Kidney epithelial cell (primary cell): ENCODE measurements at places on chromosomes 16 and 17.
A peak's percentile ranks its signal among the peaks of the same experiment; 100 is the strongest.

DNA sequence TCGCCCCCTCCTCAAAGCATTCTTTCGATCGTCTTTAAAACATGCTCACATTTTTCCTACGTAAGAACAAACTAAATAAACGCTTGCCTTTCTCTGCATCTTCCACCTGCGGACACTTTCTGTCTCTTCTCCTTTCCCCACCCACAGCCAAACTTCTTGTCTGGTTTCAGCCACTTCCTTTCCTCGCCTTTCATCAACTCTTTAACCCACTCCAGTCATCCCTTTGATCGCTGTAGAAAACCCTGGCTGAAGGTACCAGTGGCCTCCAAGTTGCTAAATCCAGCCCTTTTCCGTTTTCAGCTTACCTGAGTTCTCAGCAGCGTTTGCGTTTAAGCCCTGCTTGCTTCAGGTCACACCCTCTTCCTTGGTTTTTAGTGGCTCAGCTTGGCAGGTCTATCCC, 483 bp downstream of the RPA1 start:
- DNase-seq: no peak

GRCh38 chr16:81466356-81466980, 21.9 kb downstream of the CMIP start:
- DNase-seq: no peak

GRCh38 chr17:3507071-3507470, 31.3 kb downstream of the ASPA start:
- DNase-seq: no peak

- peak; percentile 61 for DNase-seq
Measured at GRCh38 chr17:40901981-40902474, 17.0 kb upstream of the KRT20 start.

- peak; percentile 34 for DNase-seq
Measured at GRCh38 chr17:73770115-73770848, 126.0 kb upstream of the SDK2 start.

DNA sequence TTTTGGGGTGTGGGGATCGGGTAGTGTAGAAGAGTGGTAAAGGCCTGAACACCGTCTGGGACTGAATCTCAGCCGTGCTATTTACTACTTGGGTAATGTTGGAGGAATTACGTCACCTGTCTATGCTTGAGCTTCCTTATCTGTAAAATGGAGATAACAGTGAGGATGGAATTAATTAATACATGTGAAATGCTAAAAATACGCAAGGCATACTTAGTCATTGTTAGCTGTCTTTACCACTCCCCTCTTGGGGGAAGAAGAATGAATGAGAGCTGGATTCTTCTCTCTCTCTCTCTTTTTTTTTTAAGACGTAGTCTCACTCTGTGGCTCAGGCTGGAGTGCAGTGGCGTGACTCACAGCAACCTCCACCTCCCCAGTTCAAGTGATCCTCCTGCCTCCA, 41.1 kb upstream of the TANGO6 start:
- DNase-seq: no peak

DNA sequence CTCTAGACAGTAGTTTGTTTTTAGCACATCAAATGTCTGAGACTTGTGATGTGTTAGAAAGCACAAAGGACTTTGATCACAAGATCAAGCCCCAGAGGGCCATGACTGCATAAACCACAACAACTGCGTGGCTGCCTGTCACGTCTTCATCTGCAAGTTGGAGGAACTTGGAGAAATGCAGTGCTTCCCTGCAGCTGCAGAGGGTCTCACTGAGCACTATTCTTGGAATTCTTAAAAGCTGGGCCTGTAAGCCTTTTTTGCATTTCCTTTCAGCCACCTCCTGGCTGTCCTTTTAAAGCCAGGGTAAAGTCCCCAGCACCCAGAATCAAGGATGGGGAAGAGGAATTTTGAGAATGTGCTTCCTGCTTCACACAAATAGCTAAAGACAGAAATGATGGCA, 431.3 kb downstream of the MAF start:
- DNase-seq: no peak

DNA sequence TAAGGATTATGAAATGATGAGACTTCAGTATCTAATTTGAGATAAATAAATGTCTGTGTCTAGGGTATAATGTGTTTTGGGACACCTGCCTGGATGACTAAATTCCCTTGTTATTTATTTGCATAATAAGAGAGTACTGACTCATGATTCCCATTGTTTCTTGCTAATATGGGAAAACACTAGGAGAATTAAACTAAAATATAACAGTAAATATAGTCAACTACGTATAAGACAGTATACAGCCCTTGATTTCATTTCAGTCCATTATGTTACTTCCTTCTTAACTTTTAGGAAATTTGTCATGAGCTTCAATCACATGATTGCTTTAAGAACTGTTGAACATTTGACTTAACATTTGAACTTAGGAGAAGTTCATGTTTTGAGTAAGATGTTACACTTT, 62.4 kb downstream of the VMP1 start:
- no peak for DNase-seq

DNA sequence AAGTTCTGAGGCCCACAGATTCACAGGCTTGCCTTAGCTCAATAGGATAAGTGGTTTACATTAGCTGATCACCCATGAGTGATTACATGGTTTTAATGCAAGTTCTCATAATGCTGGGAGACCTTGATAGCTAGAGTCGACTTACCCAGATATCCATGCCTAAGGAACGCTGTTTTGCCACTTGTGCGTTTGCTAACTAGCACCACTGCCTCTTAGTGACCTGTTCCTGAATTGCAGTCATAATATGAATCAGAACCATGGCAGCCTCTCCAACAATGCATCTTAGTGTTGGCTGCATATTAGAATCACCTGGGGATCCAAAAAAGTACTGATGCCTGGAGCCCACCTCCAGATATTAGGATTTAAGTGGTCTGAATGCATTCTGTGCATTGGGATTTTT, 251.1 kb upstream of the CDH5 start:
- no peak for DNase-seq

DNA sequence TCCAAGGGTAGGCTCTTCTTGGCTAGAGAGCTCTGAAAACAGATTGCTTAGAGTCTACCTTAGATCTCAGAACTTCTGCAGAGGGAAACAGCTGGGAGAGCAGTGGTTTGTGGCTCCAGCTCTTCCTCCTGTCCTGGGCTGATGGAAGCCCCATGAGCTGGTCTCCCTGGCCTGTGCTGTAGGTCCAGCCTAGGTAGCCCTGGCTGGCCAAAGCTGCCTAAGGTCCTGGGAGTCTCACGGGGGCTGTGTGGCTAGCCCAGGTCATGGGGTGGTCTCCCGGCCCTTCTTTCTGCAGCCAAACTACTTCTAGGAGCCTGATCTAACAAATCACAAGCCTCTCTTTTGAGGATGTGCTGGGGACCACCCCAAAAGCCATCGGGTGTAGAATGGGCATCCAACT, 75.7 kb downstream of the MPRIP start:
- DNase-seq: no peak

- no peak for DNase-seq
Measured at GRCh38 chr16:71676236-71676635, 48.3 kb downstream of the PHLPP2 start.

- no peak for DNase-seq
Measured at GRCh38 chr17:58254803-58255202, 16.4 kb downstream of the LPO start.

GRCh38 chr16:74049027-74049426, 247.6 kb upstream of the PSMD7 start:
- DNase-seq: no peak

DNA sequence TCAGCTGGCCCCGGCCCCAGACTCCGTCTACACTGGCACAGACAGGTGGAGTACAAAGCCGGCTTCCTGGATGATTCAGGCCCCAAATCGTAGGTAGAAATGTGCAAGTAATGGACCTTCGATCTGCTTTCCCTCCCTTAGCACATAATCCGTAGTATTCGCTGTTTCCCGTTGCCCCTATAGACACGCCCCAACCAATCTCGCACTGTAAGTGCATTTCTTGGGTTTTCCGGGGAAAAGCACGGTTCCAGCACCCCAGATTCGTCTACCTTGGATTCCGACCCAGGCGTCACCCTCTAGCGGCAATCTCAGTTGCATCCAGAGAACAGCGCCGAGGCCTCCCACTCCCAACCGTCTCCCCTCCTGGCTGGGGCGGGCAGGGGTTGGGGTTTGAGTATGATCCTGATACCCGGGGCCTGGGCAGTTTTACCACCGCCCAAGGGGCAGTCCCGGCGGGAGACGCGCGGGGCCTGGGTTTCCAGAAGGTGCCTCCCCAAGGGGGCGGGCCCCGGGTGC, 12.1 kb upstream of the FOXF1 start:
- DNase-seq: no peak

DNA sequence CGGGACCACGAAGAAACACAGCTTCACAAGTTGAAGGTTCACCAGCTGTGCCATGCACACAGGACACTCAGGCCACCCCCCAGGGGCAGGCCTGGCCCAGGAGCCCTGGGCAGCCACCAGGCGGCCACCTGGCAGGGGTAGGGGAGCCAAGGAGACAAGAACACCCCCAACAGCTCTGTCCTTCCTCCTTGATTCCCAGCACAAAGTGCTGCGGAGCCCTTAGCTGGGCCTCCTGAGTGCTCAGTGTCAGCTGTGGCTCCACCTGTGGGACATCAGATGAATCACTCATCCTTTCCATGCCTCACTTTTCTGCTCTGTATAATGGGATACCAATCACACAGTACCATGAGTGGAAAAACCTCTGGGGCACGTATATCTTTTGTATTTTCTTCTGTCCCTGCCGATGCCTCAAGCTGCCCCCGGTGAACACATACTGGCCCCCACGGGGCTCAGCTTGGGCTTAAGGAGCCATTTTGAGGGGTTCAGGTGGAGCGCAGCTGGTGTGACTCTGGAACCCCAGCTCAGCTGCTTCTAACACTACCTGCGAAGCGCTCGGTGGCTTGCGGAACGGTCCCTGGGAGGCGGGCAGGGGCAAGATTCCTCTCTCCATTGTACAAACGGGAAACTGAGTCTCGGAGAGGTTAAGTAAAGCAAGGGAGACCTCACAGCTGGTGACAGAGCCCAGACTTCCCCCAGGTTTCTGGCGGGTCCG, 12.0 kb downstream of the GALK1 start:
- DNase-seq: no peak

DNA sequence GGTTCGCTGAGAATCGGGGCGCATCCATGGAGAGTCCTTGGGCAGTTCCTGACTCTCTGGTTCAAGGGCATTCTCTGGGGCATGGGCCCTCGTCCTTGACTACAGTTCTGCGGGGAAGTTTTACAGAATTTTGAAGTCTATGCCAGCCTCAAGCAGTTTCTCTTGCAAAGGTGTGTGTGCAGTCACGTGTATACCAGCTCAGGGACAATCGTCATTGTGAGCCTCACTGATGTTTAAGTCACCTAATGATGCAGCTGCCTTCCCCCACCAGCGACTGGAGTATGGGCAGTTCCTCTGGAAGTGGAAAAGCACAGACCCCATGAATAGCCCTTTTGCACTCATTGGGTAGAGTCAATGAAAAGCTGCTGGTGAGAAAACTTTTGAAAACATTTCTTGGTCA, 1.3 kb downstream of the PLCG2 start:
- no peak for DNase-seq

DNA sequence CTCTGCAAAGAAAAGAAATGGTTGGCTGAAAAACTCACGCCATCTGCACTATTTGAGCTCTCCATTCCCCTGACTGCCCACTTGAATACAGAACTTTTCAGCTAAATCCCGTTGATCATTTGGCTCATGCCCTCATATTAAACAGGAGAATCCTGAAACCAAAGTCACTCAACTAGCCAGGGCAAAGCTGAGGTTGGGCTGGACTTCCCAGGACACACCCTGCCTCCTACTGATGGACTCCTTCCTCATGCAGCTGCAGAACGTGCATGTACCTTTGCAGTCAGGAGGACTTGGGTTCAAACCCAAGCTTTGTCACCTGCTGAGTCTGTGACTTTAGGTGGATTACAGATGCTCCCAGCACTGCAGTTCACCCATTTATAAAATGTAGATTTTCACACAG, 7.7 kb downstream of the ASIC2 start:
- no peak for DNase-seq

GRCh38 chr17:60602385-60602742, 2.4 kb downstream of the PPM1D start:
- no peak for DNase-seq

- no peak for DNase-seq
Measured at GRCh38 chr16:79564671-79565107, 35.8 kb downstream of the MAF start.

GRCh38 chr16:3935921-3936320, 55.4 kb upstream of the CREBBP start:
- no peak for DNase-seq

GRCh38 chr17:8685381-8685780, 54.9 kb upstream of the MYH10 start:
- no peak for DNase-seq

DNA sequence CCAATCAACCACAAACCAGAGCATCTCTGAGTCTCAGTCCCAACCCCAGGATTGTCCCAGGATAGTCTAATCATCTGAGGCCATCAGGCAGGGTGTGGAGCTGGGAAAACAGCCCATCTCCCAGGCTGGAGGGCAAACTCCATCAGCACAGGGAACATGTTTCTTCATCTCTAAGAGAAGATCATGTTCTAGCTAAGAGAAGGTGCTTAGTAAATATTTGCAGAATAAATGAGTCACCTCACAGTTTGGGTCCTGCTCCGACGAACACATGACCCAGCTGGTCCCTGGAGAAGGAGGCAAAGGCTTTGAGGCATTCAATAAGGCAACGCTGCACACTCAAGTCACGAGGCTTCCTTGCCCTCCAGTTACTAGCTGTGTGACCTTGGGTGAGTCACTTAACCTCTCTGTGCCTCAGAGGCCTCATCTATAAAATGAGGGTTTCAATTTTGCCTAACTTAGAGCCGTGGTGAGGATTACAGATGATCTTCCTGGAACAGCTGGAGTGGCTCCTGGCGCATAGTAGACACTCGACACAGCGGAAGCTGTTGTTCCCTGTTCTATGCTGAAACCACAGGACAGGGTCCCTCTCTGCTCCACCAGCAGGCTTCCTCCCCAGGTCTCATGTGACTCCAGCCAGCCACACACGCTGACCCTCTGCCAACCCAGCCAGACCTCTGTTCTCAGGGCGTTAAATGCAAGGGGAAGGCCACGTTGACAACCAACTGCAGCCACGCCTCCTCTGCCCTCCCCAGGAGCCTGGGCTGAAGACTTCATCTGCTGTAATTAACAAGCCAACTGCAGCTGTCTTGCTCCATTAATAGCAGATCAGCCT, 10.3 kb upstream of the RPL38 start:
- no peak for DNase-seq

DNA sequence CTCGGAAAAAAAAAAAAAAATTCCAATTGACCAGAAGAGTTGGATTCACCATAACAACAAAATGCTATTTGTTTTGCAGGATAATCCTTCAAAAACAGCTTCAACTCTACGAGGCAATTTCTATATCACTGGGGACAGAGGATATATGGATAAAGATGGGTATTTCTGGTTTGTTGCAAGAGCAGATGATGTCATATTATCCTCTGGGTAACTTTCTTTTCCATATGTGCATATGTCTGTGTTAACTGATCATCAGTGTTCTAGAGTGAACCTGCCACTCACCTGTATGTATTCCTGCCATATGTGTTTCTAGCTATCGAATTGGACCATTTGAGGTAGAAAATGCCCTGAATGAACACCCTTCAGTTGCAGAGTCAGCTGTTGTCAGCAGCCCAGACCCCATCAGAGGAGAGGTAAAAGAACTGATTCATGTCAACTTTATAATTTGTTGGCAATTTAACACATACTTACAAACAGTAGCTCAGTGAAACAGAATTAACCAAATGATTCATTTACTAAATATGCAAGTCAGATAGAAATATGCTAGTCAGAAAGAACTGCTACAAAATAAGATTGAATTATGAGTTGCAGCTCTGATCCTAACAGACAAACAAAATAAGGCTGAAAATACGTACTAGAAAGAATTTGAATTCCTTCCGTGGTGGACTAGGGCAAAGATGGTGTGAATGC, 14.2 kb downstream of the ERI2 start:
- no peak for DNase-seq
